Activated naive CD4-positive, alpha-beta T cell treated with anti-CD3 and anti-CD28 coated beads, Interleukin-2, amount 10 ng/mL, durations not matched to agents 7 days and 5 days (primary cell): ENCODE measurements at places on chromosomes 12 and 14.

- H3K27ac ChIP-seq: no peak overlapping the region
- H3K4me3 ChIP-seq: no peak overlapping the region
- peaks cover 6% of the 10 kb centered on the region for H3K27me3 ChIP-seq
- H3K36me3 ChIP-seq: no peaks in the 10 kb centered on the region
- no peaks in the 10 kb centered on the region for H3K4me1 ChIP-seq
Measured at GRCh38 chr14:90521084-90521929, 124.5 kb downstream of the CALM1 start.

DNA sequence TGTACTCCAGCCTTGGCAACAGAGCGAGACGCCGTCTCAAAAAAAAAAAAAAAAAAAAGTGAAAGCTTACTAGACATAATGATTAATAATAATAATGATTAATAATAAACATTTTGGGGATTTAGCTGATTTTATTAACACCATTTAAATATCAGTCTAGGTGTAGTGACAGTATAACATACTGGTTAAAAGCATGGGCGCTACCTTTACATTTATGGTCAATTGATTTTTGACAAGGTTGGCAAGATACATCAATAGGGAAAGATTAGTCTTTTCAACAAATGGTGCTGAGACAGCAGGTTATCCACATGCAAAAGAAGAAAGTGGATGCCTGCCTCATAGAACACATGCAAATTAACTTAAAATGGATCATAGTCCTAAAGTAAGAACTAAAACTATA is 34.3 kb downstream of the TXNRD1 start:
- no peaks in the 10 kb centered on the region for H3K4me1 ChIP-seq
- H3K4me3 ChIP-seq: no peak overlapping the region
- H3K27ac ChIP-seq: no peak overlapping the region
- no peak for DNase-seq
- H3K27me3 ChIP-seq: peaks cover 3% of the 10 kb centered on the region

DNA sequence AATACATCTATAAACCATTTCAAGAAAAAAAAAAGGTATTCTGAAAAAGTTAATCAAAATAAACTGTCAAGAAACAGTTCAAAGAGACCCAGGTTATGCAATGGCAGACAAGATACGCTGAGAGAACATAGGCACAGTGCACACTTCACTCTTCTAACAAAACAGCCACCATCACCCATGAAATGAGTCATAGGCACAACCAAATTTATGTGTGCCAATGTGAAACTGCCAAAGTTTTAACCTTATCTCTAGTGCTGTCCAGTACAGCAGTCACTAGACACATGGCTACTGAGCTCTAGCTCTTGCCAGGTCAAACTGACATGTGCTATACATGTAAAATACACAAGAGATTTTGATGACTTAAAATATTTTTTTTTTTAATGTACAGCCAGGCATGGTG is 1.4 kb downstream of the CEP128 start:
- peaks cover 6% of the 10 kb centered on the region for H3K36me3 ChIP-seq
- peaks cover 45% of the 10 kb centered on the region for H3K4me1 ChIP-seq
- no peaks in the 10 kb centered on the region for H3K27me3 ChIP-seq

- no peaks in the 10 kb centered on the region for H3K27me3 ChIP-seq
- peaks cover 4% of the 10 kb centered on the region for H3K36me3 ChIP-seq
- DNase-seq: no peak
- no peak overlapping the region for H3K27ac ChIP-seq
- no peak overlapping the region for H3K4me3 ChIP-seq
Measured at GRCh38 chr12:103794309-103795213, 46.5 kb downstream of the NT5DC3 start.

GRCh38 chr14:74634964-74635363 is 22.9 kb upstream of the LTBP2 start:
- H3K4me3 ChIP-seq: no peak overlapping the region
- DNase-seq: no peak

- no peak overlapping the region for H3K4me3 ChIP-seq
- no peak for DNase-seq
- peaks cover 46% of the 10 kb centered on the region for H3K4me1 ChIP-seq
- H3K36me3 ChIP-seq: peaks cover 45% of the 10 kb centered on the region
- no peak overlapping the region for H3K27ac ChIP-seq
Measured at GRCh38 chr12:104549815-104550480, 93.2 kb downstream of the CHST11 start.

- DNase-seq: no peak
- H3K27ac ChIP-seq: no peak overlapping the region
- H3K27me3 ChIP-seq: no peaks in the 10 kb centered on the region
- H3K4me3 ChIP-seq: no peak overlapping the region
- peaks cover 33% of the 10 kb centered on the region for H3K4me1 ChIP-seq
Measured at GRCh38 chr12:94245631-94246383, 97.4 kb downstream of the PLXNC1 start.

DNA sequence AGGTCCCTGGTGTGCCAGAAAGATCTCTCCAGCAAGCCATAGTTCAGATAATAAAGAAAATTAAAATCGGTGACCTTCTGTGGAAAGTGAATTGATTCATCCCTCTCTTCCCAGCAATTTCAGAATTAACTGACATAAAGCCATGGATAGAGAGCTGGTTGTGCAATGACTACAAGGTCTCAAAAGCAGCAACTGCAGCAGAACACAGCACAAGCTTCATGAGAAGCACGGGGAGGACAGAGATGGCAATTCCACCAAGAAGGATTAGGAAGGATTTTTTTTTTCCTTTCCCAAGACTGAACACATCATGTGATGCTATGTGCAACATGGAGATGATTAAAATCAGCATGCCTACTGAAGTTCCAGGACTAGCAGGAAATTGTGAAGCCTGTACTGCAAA is 154.9 kb upstream of the PLEKHG7 start:
- no peak for DNase-seq
- H3K27ac ChIP-seq: no peak overlapping the region
- no peaks in the 10 kb centered on the region for H3K27me3 ChIP-seq
- H3K4me1 ChIP-seq: peaks cover 10% of the 10 kb centered on the region
- H3K36me3 ChIP-seq: peaks cover 6% of the 10 kb centered on the region

DNA sequence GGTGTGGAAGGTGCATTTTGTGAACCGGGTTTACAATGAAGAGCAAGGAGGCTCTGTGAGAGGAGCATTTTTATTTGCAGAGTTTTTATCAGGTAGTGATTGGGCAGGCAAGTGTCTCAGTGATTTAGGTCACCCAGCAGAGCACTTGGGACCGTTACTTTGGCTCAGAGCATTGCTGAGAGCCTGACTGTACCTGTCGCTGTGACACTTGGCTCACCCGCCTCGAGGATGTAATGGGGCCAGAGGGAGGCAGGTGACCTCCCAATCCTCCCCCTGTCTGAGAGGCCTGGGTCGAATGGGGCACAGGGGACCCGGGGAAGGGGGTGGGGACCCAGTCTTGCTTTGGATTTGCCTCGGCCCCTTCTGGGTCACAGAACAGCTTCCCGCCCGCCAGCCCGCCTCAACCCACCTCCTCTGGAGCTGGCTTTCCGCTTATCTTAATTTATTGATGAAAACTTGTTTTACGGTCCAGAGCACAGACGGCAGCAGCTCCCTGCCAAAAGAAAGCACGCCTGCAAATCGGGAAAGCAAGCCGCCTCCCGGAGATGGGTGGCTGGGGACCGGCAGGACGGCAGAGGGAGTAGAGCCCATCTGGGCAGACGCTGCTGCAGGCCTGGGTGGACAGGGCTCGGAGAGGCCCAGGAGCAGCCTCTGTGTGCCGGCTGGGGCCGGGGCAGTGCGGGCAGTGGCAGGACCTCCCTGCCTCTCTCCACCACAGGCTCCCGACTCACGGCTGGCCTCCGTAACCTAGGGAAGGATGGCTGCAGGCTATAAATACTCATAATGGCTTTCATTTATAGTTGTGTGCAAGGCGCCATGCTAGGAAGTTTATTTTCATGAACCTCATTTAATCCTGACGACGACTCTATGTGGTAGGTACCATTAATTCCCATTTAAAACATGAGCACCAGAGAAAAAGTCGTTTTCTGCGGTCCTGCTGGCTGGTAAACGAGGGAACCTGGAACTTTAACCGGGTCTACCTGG is 187.1 kb downstream of the TSPAN9 start:
- no peak overlapping the region for H3K27ac ChIP-seq
- H3K4me1 ChIP-seq: no peaks in the 10 kb centered on the region
- no peak overlapping the region for H3K4me3 ChIP-seq
- peaks cover 9% of the 10 kb centered on the region for H3K27me3 ChIP-seq
- no peak for DNase-seq

GRCh38 chr12:93877446-93877845 is 200.3 kb downstream of the CRADD start:
- peaks cover 4% of the 10 kb centered on the region for H3K27me3 ChIP-seq
- H3K4me1 ChIP-seq: peaks cover 40% of the 10 kb centered on the region

DNA sequence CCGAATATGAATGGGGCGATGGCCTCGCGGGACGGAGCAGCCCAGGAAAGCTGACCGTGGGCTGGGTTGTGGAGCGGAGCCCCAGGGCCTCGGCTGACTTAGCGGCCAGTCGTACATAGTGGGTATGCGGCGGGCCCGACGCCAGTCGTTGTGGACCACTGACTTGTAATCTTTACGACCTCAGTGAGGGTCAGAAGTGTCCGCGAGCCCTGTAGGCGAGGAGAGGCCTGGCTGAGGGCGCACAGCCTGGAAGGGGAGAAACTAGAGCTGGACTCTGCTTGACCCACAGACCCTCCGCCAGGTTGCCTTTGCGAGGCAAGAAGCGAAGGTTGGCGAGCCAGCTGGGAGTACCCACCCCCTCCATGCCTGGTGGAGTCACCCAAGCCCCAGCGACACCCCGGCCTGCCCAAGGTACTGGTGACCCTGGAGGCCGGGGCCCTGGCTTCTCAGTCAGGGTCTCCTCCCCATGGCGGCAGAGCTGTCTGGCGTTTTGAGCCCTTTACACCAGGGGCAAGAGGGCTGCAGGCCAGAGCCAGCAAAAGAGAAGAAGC is 15.6 kb upstream of the DYNC1H1 start:
- H3K4me1 ChIP-seq: peaks cover 29% of the 10 kb centered on the region
- H3K4me3 ChIP-seq: peak overlapping the region; percentile 96
- H3K27me3 ChIP-seq: peaks cover 33% of the 10 kb centered on the region
- no peaks in the 10 kb centered on the region for H3K36me3 ChIP-seq
- peak; percentile 39 for DNase-seq

GRCh38 chr14:60707858-60708257 is 16.3 kb downstream of the SIX4 start:
- no peak overlapping the region for H3K27ac ChIP-seq
- no peak overlapping the region for H3K4me3 ChIP-seq
- H3K36me3 ChIP-seq: no peaks in the 10 kb centered on the region
- H3K27me3 ChIP-seq: peaks cover 11% of the 10 kb centered on the region
- H3K4me1 ChIP-seq: no peaks in the 10 kb centered on the region

DNA sequence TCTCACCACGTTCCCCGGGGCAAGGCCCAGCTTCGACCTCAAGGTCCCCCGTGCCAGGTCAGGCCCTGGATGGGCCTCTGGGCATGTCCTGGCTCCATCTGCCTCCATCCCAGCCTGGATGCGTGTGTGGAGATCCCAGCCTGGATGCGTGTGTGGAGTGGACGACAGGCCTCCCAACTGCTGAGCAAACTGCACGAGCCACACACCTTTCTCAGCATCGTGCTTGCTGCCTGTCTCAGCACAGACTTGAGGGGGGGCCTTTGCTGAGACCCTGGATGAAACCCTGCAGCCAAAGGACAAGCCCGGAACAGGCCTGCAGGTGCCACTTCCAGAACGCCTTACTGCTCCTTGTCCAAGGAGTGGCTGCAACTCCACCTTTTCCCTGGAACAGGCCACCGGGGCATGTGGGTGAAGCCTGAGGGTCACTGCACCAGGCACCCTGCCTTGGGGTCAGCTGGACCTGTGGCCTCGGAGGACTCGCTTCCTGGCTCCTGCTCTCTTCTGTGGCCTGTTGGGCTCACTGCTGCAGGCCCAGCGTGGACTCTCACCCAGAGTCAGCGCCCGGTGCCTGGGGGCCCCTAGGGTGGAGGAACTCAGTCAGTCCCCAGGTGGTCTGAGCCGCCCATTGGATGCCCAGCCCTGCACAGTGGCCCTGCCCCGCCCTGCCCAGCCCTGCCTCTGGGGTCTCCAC is 176.0 kb downstream of the KIF26A start:
- H3K4me1 ChIP-seq: no peaks in the 10 kb centered on the region
- peak; percentile 8 for DNase-seq
- peaks cover 8% of the 10 kb centered on the region for H3K27me3 ChIP-seq
- H3K36me3 ChIP-seq: no peaks in the 10 kb centered on the region
- no peak overlapping the region for H3K4me3 ChIP-seq

DNA sequence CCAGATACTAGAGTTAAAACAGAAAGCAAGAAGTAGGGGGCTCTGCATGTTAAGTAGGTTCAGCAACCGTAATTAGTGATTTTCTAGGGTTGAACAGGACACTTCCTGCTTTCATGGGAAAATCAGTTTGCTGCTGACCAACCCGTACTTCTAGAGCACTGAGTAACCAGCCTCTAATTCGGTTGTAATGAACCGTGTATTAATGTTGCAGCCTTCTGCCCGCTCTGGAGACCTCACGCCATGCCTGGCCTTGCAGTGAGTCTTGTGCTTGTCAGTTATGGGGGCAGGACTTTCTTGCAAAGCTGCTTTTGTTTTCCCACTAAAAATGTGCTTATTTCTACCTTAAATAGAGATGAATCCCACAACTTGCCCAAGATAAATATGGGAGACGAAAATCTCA is 89.6 kb downstream of the TMEM132C start:
- no peak overlapping the region for H3K27ac ChIP-seq
- H3K4me1 ChIP-seq: no peaks in the 10 kb centered on the region
- H3K27me3 ChIP-seq: no peaks in the 10 kb centered on the region
- no peak for DNase-seq

GRCh38 chr12:109730306-109731145 is 16.9 kb downstream of the FAM222A start:
- peak; percentile 10 for DNase-seq
- no peaks in the 10 kb centered on the region for H3K36me3 ChIP-seq
- H3K27ac ChIP-seq: no peak overlapping the region

GRCh38 chr14:65361920-65362319 is 50.6 kb upstream of the FUT8 start:
- no peak overlapping the region for H3K27ac ChIP-seq
- no peak for DNase-seq
- no peak overlapping the region for H3K4me3 ChIP-seq

- no peaks in the 10 kb centered on the region for H3K27me3 ChIP-seq
- no peaks in the 10 kb centered on the region for H3K36me3 ChIP-seq
- no peaks in the 10 kb centered on the region for H3K4me1 ChIP-seq
- DNase-seq: no peak
Measured at GRCh38 chr14:48826058-48826457, 760.1 kb downstream of the RPS29 start.

DNA sequence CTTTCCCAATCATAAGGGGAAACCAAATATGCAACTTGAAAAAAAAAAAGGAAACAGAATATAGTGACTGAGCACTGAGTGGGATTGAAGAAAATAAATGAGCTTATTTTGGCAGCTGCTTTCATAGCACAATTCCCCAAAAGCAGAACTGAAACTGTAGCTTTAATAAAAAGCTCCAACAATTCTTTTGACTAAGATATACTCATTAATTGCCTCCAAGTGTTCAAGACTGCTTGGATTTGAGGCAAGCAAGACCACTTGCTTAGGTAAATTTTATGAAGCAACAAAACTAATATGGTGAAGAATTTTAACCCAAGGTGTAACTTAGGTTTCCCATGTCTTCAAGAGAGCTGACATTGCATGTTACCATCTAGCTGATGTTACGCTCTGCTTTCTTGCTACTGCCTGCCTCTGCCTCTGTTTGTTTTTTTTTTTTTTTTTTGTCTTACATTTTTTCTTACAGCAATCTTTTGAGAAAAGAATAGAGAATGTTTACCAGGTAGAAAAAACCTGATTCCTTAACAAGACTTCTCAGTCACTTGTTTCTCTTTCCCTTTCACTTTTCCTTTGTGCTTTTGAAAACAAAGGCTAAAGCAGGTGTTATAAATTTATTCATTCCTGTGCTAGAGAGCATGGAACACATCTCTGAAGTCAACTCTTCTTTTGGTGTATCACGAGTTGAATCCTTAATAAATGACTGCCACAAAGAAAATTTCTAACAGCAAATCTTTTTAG is 134.4 kb downstream of the BCAT1 start:
- no peak for DNase-seq
- H3K4me3 ChIP-seq: peak overlapping the region; percentile 72
- peaks cover 3% of the 10 kb centered on the region for H3K36me3 ChIP-seq
